Hematopoietic multipotent progenitor cell (in vitro differentiated cells): ENCODE measurements at places on chromosomes 7 and 10. TPM values are rescaled to one million over a fixed set of nuclear protein-coding genes. Genes with fewer than 3 reads are reported as not detected.

Gene RAB19
- total RNA-seq: 3.2 TPM

- DNase-seq: no peak
These were observed 62.0 kb upstream of the RNF32 start for GRCh38 chr7:156578578-156578940.

Gene HMX2
- total RNA-seq: not detected

Gene CYP3A5
- total RNA-seq: not detected

Gene KCP
- under 0.01 TPM for total RNA-seq

Gene NDUFB8
- total RNA-seq: 158 TPM

DNA sequence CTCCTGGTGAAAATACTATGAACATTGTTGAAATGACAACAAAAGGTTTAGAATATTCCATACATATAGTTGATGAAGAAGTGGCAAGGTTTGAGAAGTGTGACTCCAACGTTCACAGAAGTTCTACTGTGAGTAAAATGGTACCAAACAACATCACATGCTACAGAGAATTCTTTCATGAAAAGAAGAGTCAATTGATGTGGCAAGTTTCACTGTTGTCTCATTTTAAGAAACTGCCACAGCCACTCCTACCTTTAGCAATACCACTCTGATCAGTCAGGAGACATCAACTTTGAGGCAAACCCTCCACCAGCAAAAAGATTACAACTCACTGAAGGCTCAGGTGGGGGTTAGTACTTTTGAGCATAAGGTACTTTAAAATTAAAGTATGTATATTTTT is 693.3 kb downstream of the GRID1 start:
- DNase-seq: no peak

- DNase-seq: no peak
These were observed 133.4 kb downstream of the SPAG6 start for GRCh38 chr10:22478555-22479334.

DNA sequence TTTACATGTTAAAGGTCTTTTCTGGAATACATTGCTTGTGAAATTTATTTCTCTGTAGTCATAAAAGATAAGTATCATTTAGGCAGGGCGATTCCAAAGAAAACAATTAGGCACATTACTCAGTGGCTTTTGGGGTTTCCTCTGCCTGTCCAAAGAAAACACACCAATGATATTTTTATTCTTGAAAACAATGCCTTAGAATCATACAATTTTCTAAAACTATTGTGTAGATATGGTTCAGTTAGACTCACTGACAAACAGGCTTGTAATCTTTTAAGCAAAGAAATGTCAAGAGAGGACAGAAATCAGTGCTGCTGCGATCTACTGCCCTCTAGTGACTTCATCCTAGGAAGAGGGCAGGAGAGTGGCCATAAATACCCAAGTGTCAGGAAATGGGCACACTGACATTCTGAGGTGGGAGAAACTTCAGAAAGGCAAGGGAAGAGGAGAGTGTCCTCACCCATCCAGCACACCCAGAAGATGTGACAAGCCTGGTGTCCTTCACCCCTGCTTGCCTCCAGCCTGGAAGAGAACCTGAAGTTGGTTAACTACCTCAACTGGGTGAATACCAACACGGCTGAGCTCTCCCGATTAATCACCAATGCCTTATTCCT is 120.5 kb downstream of the GALNT11 start:
- DNase-seq: no peak
